ENCODE measurements at places on chromosomes 4 and X.
A peak's percentile ranks its signal among the peaks of the same experiment; 100 is the strongest.

- DNase-seq, result no peak
Measured at GRCh38 chr4:8348071-8348470, 78.5 kb downstream of the HTRA3 start.

DNA sequence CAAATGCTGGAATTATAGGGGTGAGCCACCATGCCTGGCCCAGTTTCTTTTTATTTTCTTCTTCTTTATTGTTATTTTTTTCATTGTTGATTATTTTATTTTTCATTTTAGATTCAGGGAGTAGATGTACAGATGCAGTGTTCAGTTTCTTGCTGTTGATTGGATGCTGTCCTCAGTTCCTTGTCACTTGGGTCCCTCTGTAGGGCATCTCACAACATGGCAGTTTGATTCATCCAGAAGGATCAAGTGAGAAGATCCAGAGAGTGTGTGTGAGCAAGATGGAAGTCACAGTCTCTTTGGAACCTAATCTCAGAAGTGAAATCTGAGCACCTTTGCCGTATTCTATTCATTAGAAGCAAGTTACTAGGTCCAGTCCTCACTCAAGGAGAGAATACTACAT, 20.9 kb downstream of the HMGB3 start:
- no peak for DNase-seq

GRCh38 chrX:17930850-17931249, 69.8 kb upstream of the RAI2 start:
- no peak for DNase-seq

- DNase-seq, result no peak
Measured at GRCh38 chr4:64682946-64683345, 273.7 kb upstream of the TECRL start.

GRCh38 chrX:39165185-39165584, 363.9 kb downstream of the MID1IP1 start:
- no peak for DNase-seq

GRCh38 chrX:79330022-79330421, 37.1 kb downstream of the ITM2A start:
- no peak for DNase-seq

- no peak for DNase-seq
Measured at GRCh38 chr4:18722748-18723191, 701.2 kb upstream of the LCORL start.

GRCh38 chr4:77605210-77605902, at the start of gene CXCL13:
Gene CXCL13, plus strand, starts transcription at chr4:77605820. Its CDS starts 46 bp downstream, at chr4:77605866.
- DNase-seq, result no peak

GRCh38 chrX:13177921-13178566, 133.6 kb upstream of the FAM9C start:
- no peak for DNase-seq

- DNase-seq, result no peak
Measured at GRCh38 chrX:139199933-139200332, 330.6 kb upstream of the F9 start.

DNA sequence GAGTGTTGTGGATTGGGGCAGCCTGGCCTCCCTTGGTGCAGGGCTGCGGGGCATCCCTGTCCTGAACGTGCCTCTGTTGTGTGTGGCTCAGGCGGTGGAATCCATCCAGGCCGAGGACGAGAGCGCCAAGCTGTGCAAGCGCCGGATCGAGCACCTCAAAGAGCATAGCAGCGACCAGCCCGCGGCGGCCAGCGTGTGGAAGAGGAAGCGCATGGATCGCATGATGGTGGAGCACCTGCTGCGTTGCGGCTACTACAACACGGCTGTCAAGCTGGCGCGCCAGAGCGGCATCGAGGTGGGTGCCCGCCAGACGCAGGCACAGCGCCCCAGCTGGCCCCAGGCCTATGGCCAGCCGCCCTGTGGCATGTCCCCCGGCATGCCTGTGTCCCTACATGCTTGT, 25.6 kb downstream of the MAEA start:
- peak; percentile 73 for DNase-seq

DNA sequence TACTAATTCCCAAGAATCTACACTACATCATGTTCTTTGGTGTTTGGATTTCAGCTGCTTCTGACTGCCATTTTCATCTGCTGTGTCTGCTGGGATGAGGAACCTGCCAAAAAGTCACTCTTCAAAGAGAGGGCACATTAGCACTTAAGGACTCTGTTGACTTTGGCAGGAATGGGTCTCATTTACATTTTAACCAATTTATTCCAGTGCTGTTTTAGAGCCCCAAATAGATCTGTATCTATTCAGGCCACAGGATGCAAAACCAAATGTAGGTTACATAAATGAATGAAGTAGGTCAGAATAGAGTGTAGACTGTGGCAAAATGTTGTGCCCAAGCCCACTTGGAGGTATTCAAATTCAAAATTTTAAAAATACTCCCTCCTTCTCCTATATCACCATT, 14.4 kb downstream of the TXK start:
- no peak for DNase-seq

GRCh38 chr4:35106091-35106734, 1138.1 kb downstream of the ARAP2 start:
- DNase-seq, result no peak

DNA sequence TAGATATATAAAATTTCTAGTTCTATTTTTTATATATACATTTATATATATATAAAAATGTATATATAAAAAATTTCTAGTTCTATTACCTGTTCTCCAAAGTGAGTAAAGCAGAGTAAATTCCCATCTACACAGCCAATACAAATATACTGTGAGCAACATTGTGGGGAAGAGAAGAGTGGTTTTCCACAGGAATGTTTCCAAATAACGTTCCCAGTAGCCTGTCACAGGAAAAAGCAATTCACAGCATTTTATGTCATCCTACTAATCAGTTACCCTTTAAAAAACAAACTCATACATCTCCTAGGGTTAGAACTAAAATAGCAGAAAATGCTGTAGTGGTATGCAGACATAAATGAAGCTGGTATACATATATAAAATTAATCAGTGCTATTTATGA, 44.5 kb downstream of the AASDH start:
- no peak for DNase-seq

DNA sequence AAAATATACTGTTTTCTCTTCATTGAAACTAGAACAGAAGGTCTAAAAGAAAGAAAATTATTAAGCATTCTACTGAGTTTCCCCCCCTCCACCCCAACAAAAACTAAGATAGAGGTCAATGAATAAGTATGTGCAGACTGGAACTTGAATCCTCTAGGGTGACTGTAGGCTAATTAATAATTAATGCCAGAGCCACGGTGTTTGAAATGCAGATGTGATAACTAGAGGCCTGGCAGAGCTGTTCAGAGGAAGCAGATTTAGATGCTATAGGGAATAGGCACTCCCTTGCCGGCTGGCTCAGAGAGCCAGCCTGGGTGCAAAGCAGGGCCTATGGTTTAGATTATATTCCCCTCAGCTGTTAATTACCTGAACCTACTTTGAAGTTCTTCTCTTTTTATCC, 12.2 kb upstream of the POU3F4 start:
- no peak for DNase-seq

DNA sequence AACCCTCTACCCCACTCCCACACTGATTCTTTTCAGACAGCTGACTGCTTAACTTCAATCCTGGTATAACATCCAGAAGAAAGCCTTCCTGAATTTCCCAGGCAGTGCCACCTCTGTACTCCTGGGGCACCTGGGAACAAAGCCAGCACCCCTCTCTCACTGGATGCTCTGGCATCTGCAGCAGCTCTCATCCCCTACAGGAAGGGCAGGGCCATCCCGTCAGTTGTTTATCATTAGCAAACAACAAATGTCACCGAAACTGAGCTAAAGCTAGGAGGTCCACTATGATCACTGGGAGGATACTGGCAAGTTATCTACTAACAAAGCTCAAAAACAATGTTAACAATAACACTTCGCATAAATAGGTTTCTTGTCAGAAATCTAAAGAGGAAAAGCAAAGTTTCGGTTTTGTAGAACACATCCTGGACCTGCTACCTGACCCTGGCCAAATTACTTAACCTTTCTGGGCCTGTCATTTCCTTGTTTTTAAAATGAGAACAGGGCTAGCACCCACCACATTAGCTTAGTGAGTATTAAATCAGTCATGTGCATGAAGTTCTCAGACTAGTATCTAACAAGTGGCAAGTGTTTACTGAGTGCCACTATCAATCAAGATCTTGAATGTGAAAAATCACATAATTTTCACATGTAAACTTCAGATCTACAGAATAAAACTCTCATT, 86.6 kb downstream of the NR3C2 start:
- no peak for DNase-seq

DNA sequence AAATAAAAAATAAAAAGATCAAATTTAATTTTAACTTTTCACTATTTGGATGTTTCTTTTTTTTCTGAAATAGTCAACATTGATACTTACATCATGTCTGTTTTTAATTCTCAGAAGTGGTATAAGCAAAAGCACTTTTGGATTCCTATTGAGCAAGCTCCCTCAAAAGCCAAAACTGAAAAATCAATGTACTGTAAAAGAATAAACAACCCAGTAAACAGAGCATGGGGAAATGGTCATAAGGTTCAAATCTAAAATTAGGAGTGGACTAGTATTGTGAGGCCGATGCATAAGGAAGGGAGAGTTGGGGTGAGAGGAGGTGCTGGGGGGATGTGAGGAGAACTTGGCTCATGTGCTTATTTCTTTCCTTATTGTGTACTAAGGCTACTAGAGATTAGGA, 37.9 kb downstream of the NUDT6 start:
- no peak for DNase-seq

GRCh38 chr4:10706236-10706635, 21.7 kb upstream of the CLNK start:
- no peak for DNase-seq

- DNase-seq, result no peak
Measured at GRCh38 chr4:43238008-43238407, 345.5 kb downstream of the GRXCR1 start.

- DNase-seq, result no peak
Measured at GRCh38 chrX:2694914-2695267, 3.8 kb downstream of the CD99 start.

DNA sequence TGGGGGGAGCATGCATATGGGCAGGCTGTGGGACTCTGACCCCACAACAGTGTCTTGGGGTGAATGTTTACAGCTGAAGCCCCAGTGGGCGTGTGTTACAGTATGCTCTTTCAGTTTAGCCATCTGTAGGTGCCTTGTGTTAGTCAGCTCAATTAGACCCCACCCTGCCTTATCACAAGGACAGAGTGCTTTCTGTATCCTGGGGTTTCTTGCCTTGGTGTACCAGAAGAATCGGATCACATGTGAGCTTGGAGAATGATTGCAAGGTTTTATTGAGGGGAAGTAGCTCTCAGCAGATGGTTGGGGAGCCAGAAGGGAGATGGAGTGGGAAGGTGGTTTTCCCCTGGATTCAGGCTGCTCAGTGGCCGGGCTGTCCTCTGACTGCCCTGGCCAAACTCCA, 27.3 kb downstream of the SH3BGRL start:
- DNase-seq, result no peak

- no peak for DNase-seq
Measured at GRCh38 chr4:142572071-142572470, 274.0 kb downstream of the INPP4B start.

DNA sequence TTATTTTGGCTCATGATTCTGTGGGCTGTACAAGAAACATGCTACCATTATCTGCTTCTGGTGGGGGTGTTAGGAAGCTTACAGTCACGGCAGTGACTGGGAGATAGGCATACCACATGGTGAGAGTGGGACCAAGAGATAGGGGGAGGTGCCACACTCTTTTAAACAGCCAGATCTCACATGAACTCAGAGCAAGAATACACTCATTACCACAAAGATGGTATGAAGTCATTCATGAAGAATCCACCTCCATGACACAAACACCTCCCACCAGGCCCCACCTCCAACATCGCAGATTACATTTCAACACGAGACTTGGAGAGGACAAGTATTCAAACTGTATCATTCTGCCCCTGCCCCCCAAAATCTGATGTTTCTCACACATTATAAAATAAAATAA, 2396.7 kb downstream of the PCDH7 start:
- DNase-seq, result no peak

DNA sequence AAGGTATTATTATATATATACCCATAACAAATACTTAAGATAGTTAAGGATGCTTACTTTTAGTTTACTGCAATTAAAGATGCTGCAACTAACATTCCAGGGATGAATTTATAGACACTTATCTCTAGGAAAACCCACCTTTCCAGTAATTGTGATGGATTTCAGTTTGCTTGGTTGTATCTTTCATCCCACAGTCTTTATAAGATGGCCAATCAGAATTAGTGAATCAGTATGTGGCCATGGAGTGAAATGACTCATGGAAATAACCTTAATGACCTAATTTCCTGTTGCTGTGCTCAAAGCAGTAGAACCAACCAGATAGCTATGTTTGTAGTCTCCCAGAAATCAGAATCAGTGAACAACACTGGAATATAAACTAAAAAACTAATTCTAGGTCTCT, 26.4 kb downstream of the MOSPD2 start:
- DNase-seq, result no peak

DNA sequence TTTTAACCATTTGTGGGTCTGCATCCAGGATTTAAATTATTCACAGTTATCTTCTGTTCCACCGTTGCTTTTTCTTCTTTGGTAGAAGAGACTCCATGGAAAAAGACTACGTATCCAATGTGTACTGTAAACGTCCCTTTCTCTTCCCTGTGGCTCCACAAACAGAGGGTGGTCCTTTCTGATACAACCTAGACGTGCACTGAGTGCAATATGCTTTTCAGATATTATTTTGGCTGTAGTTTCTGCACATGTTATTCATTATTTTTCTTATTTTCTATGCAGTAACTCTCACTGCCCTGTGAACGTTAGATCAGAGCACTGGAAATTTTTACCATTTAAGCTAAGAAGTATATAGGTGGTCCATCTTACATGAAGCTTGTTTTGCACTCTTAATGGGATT, 72.7 kb downstream of the SHISA3 start:
- DNase-seq, result no peak

DNA sequence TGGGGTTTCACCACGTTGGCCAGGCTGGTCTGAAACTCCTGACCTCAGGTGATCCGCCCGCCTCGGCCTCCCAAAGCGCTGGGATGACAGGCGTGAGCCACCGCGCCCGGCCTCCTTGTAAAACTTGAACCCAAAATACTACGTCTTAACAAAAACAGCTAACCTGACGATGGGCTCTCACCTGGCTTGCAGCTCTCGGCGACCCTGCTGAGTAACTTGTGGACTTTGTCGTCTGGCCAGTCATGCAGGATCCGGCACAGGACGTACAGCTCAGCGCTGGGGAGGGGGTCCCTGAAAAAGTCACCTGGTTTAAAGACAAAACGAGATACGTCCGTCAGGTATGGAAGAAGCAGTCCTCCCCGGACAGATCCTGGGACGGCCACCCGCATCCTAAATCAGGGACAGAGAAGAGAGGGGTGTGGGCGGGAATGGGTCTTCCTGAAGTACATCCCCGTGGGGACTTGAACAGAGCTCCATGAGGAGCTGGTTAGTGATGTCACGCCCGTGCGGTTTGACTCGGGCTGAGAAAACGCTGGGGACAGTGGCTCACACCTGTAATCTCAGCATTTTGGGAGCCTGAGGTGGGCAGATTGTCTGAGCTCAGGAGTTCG, 20.7 kb upstream of the SLC25A6 start:
- DNase-seq, result no peak

DNA sequence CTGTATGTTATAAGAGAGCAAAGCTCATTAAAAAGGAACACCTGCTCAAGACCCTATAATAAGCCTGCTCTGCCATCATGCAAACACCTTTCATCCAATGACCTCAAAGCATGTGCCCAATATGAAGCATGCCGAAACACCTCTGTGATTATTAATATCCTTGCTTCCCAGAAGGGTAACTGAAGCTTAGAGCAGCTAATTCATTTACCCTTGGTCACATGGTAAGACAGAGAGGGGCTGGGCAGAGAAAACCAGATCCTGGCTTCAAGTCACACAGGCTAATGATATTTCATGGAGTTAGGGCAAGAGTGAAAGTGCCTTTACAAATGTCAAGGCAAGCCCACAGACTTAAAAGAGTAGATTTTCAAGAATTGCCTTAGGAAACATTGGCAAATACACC, 5.6 kb downstream of the AMOT start:
- no peak for DNase-seq

Measured in Right ventricle myocardium inferior (tissue), 1 donor.